Stimulated activated CD4-positive, alpha-beta T cell treated with anti-CD3 and anti-CD28 coated beads, Interleukin-1b, Interleukin-23, amount 100 ng/mL, for 48 hours (primary cell): ENCODE measurements at places on chromosomes 6 and 20.

DNA sequence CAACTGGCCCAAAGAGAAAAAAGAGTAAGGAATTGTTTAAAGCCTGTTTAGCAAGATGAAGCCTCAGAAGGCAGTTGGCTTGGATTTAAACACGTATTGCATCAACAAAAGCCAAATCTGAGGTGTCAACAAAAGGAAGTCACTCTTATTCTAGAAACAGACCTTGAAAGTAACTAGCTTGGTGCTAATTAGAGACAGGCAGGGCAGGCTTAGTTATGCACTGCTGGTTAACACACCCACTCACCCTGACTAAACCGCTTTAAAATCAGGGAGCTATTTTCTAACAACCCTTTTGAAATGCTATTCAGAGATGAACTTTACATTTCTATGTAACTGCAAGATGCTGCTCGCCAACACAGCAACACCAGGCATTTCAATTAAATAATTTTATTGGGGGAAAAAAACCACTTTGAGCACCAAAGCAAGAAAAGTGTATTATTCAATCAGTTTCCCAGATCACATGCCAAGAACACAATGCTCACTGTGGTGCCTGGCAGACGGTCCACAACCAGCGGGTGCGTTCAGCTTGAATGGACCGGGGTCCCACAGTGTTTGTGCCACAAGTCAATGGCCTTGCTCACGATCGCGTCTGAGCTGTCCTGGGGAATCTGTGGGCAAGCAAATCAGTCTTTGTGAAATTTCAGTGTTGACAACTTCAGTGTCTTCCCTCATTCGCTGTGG is 23.6 kb downstream of the TBC1D7 start:
- DNase-seq, result no peak

DNA sequence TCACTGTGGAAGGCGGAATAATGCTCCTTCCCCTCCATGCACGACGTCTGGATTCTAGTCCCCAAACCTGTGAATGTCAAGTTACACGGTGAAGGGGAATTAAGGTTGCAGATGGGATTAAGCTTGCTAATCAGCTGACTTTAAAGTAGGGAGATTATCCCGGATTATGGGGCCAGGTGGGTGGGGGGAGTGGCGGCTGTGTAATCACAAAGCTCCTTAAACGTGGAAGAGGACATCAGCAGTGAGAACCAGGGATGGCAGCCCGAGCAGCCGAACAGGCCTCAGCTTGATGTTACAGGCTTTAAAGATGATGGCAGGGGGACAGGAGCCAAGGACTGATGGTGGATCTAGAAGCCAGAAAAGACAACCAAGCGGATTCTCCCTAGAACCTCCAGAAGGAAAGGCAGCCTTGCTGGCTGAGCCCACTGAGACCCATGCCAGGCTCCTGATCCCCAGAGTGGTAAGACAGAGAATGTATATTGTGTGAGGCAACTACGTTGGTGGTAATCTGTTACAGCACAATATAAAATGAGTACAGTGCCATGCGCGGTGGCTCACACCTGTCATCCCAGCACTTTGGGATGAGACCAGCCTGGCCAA is 117.5 kb downstream of the SCML4 start:
- no peak for DNase-seq

- DNase-seq, result no peak
These were observed 8.1 kb upstream of the FUT9 start for GRCh38 chr6:96007663-96008062.

DNA sequence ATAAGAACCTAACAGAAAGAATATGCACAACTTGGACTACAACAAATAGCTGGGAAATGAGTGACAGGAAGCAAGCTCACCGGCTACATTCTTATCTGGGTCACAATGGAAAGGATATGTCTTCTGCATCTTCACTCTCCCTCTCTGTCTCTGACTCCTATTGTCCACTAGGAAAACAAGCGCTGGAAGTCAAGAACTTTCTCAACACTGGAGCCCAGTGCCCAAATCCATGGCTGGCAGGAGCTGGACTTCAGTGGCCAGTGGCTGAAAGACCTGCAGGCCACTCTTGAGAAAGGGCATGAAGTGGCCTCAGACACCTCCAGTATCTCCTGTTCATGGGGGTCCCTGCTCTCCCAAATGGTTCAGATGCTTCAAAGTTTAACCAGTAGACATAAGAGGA is 62.0 kb downstream of the FAM50B start:
- DNase-seq, result no peak

GRCh38 chr6:35417979-35418661 is 34.0 kb upstream of the FANCE start:
- DNase-seq, result no peak

DNA sequence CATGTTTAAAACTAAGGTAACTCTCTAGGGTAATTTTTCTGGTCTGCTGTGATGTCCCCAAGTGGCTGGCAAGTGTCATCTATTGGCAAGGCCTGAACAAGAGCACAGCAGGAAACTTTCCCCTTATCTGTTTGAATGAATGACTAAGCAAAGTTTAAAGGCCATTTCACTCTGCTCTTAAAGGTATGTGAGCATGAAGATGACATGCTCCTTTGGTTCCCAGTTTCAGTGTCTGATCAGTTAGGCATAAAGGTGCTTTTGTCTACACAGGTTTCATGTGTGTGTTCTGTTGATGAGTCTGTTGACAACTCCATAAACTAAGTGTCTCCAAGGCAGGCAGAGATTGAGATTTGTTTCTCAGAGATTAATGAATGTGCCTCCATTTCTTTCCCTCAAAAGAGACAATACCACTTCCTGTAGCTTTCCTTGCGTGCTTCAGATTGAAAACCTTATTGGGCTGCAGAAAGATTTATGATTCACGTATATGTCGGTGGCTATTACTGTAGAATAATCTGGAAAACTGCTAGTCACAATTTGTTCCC is 83.9 kb downstream of the MAP3K7 start:
- no peak for DNase-seq

DNA sequence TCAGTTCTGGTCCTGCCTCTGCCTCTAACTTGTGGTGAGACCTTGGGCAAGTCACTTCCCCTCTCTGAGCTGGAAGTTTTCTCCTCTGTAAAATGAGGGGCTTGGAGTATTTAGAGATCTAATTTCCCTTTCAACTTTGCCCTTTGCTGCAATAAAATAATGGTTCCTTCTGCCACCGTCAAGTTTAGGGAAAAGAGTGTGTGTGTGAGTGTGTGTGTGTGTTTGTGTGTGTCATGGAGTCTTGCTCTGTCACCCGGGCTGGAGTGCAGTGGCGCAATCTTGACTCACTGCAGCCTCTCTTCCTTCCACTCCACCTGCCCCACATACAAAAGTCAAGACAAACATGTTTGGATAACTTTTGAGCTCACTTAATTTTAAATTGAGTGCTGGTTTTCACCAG is 39.2 kb upstream of the PIM1 start:
- DNase-seq, result no peak

DNA sequence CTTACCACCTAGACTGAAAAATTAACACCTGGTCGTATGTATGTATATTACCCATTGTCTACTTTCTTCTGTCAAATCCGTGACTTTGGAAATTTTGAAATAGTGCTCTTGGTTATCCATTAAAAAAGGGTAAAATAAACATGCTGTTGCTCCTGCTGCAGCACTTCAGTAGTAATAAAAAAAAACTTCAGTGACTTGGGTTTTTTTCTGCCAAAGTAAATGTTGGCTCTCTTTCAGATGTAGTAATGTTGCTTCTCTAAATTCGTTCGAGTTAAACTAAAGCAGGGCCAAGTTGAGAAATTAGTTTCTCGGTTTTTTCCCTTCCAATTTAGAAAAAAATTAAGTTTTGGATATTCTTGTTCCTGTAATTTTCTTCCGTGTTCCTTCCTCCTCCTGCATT is 34.2 kb downstream of the JARID2 start:
- no peak for DNase-seq

DNA sequence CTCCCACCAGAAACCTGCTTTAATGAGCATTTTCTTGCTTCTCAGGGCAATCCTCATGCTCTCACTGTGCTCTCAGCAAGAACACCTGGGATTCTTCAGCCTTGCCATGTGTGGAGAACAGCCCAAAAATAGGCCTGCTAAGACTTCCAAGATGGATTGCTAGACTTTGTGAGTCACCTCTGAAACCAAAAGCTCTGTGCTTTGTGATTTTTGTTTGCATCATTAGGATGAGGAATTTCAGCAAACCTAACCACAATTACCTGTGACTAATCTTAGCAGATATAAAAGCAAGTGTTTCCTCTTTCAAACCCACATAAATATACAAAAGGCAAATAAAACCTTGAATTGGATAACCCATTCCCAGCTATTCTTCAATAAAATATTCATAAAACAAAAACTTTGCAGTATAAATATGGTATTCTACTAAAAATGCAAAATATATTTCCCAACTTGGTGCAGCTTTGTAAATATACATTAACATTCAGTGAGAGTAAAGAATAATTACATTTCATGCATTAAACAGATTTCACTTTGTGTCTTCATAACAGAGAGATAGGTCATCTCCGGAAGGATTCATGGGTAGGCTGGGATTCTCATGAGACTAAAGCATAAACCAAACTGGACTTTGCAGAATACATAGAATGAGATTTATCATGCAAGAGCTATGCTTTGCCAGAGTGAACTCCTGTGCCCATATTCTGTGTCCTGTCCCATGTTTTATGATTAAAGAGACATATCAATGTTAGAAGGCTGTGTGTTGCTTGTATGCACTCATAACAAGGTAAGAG is 33.5 kb downstream of the TPBG start:
- no peak for DNase-seq

DNA sequence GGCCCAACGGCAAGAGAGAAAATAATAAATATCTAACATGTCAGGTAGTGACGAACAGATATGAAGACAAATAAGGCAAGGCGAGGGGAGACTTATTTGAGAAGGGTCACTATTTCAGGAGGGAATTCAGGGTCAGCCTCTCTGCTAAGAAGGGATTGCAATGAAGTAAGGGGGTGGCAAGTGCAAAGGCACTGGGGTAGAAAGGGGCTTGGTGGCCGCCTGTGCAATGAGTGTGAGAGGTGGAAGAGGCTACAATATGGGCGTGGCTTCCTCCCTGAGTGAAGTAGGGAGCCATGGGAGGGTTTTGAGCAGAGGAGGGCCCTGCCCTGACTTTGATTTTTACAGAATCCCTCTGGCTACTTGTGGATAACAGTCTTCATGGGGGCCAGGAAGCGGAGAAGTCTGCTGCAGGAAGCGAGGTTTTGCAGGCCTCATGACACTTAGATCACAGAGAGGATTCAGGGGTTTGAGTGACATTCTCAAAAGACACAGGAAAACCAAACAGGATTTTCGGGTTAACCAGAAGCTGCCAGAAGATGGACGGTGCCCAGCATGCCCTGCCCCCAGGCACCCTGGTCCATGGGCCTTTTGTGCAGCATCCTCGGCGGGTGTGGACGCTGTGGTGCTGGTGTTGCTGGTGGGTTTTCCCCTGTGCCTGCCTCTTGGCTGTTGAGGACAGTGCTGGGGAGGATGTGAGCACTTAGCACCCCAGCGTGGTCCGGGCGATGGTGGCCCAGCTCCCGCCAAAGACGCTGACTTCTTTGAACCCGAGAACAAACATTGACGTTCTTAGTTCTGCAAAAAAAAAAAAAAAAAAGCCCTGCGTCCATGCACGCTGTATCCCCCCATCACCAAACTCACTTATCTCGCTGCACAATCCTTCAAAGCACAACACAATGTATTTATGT is 124.2 kb upstream of the PTPN1 start:
- peak; percentile 27 for DNase-seq
